ENCODE measurements at places on chromosomes 2 and 18.

DNA sequence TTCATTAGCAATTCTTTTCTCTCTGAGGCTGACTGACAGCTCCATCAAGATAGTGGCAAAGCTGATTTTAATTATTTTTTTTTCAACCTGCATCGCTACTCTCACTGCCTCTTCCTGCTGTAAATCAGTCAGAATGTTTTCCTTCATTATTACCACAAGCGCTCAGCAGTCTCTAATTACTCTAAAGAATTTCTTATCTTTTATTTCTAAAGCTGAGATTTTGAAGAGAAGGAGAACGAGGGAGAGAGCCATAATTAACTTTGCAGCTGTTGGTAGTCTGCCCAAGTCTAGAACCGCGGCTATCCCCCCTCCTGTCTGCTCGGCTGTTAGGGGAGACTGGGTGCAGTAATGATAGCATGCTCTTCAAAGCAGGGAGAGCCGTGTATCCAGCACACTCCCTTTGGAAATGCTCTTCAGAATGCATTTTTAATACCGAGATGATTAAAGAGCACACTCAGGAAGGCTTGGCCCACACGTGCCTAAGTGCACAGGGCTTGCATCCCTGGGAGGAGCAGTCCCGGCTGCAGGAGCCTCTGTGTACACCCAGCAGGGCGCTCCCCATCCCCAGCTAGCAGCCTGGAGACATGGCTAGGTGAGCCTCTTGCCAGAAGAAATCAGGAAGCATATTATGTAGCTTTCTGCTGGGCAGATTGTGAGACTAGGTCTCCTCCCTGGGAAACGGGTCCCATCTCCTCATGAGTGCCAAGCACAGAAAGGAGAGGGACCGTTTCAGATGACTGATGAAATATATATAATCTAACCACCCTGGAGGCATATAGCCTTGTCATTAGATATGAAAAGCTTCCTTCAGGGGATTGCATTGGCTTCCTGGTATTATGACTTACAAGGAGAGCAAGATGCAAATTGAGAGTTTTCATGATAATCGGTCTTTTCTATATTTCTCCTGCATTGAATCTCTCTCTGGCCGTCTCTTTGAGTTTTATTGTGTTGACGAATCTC, 555.2 kb downstream of the CMPK2 start:
- DNase-seq: no peak

GRCh38 chr2:97068074-97068473, 26.6 kb downstream of the FAHD2B start:
- no peak for DNase-seq

DNA sequence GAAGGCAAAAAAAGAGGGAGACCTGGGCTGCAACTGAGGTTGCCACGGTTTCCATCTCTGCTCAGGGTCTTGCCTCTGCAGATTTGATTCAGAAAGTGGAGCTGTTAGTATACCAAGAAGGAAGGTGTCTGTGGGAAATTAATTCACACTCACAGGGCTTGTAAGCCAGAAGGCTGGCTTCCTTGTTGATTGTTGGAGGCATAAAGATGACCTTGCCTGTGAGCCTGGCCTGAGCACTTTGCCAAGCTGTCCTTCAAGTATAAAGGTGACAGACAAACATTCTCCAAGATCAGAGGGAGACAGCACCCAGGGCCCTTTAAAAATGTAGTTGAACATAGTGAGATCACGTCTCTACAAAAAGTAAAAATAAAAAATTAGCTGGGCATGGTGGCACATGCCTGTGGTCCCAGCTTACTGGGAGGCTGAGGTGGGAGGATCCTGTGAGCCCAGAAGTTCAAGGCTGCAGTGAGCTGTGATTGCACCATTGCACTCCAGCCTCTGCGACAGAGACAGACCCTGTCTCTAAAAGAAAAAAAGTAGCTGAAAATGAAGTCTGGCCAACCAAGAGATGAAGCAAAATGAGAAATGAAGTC, 91.2 kb upstream of the UXS1 start:
- DNase-seq: no peak

- no peak for DNase-seq
Measured at GRCh38 chr2:15730545-15731212, 139.0 kb downstream of the DDX1 start.

DNA sequence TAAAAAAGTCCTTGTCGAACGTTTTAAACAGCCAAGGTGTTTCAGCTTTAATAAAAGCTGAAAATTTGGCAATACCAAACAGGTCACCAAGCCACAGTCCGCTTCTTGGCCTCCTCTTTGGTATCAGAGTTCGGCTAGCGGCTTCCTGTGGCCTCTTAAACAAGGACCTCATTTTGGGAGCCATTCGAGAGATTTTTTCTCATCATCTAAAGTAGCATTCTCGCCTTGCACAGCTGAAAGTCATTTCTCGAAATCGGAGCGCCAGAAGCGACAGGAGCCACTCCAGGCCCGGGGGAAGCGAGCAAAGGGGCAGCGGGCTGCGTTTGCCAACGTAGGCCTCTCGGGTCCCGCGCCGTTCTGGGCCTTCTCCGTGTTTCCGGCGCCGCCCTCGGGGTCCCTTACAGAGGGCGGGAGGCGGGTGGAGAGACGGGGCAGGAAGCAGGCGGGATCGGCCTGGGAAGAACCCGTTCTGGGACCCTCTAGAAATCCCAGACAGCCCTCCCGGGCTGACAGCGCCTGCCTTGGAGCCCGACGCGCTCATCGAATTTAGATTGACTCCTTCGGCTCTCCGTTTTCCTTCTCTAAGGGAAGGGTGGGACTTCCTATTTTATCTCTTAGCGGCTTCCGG, 522 bp upstream of the ZNF407 start:
- no peak for DNase-seq

GRCh38 chr2:201313362-201313761, 43.8 kb downstream of the FLACC1 start:
- DNase-seq: no peak

DNA sequence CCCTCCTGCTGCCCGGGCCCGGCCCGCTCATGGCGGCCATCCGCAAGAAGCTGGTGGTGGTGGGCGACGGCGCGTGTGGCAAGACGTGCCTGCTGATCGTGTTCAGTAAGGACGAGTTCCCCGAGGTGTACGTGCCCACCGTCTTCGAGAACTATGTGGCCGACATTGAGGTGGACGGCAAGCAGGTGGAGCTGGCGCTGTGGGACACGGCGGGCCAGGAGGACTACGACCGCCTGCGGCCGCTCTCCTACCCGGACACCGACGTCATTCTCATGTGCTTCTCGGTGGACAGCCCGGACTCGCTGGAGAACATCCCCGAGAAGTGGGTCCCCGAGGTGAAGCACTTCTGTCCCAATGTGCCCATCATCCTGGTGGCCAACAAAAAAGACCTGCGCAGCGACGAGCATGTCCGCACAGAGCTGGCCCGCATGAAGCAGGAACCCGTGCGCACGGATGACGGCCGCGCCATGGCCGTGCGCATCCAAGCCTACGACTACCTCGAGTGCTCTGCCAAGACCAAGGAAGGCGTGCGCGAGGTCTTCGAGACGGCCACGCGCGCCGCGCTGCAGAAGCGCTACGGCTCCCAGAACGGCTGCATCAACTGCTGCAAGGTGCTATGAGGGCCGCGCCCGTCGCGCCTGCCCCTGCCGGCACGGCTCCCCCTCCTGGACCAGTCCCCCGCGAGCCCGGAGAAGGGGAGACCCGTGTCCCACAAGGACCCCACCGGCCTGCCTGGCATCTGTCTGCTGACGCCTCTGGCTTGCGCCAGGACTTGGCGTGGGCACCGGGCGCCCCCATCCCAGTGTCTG, 767 bp downstream of the RHOB start:
- DNase-seq: no peak

GRCh38 chr2:112033600-112033999, 21.5 kb upstream of the TMEM87B start:
- no peak for DNase-seq

DNA sequence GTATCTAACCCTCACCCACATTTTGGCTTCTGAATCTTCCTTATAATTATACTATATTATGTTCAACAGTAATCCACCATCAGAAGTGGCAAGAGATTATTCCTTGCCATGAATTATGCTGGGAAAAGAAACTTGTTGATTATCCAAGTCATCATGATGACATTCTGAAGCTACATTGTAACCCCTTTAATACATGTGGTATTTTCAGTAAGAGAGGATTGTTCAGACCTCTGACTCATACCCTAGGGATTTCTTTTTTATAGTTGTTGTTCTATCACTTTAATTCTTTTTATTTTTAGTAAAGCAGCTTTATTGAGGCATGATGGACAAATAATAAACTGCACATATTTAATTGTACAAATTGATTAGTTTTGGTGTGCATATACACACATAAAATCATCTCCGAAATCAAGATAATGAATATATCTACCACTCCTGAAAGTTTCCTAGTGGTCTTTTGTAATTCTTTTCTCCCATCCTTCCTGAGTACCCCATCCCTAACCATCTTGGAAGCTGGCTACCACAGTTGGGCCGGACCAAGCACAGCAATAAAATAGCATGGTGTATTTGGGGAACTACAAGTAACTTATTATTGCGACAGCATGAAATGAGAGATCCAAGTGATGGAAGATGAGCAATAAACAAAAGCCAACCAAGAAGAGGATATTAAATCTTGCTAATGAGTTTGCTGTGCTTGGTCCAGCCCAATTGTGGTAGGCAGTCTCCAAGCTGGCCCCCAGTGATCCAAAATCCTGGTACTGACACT, 159.9 kb downstream of the BARD1 start:
- DNase-seq: no peak

GRCh38 chr2:143730953-143731260, 601.7 kb downstream of the ARHGAP15 start:
- no peak for DNase-seq

- DNase-seq: no peak
Measured at GRCh38 chr2:237459741-237460174, 27.3 kb upstream of the MLPH start.

DNA sequence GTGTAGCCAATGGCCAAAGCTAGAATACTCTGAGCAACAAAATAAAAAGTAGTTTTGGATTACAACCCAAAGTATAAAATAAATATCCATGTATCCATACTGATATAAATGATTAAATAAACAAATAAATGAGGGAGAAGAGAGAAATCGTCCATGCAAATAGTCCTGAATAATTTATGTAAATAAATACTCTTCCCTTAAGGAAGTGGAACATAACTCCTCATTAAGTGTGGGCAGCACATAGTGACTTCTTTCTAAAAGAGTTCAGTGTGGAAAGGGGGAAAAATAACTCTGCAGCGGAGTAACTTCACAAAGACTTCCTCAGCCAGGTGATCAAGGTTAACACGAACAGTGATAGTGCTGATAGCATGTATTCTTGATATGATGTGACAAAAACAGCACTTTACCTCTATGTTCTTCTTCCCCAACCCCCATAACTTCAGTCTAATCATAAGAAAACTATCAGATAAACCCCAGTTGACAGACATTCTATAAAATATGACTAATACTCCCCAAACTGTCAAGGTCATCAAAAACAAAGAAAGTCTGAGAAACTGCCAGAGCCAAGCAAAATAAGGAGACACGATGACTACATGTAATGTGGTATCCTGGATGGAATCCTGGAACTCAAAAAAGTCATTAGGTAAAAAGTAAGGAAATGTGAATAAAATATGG, 30.7 kb downstream of the METTL8 start:
- DNase-seq: no peak

DNA sequence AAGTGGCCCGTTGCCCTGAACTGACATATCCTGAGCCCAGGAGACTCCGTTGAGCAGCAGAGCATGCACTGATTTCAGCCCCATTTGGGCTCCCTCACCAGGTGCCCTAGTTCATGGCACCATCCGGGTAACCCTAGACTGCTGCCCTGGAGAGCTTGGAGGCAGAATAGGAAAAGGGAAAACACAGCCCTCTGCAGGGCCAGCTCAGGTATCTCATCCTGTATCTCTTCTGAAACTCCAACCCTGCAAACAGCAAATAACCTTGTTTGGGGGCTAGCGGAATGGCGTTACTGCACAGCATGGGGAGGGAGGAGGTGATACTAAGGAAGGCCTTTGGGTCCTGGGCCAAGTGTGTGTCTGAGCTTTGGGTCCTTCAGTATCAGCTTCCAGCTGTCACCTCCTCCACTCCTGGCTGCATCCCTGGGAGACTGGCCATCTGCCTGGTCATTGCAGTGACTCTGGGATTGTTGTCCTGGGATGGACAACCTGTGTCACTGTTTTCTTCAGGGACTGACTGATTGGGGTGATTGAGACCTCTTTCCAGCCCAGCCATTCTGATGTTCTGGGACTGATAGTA, 233.8 kb upstream of the SKOR2 start:
- DNase-seq: no peak
